NCI-H1436 (cell line): ENCODE measurements at places on chromosomes 5 and 9.

GRCh38 chr5:132256783-132257130 is 739 bp upstream of the PDLIM4 start:
- DNase-seq, result no peak

GRCh38 chr9:109963079-109963478 is 183.1 kb downstream of the PALM2AKAP2 start:
- DNase-seq, result no peak

GRCh38 chr9:89483592-89484474 is 14.1 kb downstream of the SEMA4D start:
- no peak for DNase-seq

GRCh38 chr5:77168161-77168878 is 42.2 kb upstream of the PDE8B start:
- DNase-seq, result no peak

- DNase-seq, result no peak
These were observed 159.4 kb upstream of the SMARCA2 start for GRCh38 chr9:1855726-1856125.

GRCh38 chr5:98581112-98581997 is 192.1 kb upstream of the RGMB start:
- no peak for DNase-seq

DNA sequence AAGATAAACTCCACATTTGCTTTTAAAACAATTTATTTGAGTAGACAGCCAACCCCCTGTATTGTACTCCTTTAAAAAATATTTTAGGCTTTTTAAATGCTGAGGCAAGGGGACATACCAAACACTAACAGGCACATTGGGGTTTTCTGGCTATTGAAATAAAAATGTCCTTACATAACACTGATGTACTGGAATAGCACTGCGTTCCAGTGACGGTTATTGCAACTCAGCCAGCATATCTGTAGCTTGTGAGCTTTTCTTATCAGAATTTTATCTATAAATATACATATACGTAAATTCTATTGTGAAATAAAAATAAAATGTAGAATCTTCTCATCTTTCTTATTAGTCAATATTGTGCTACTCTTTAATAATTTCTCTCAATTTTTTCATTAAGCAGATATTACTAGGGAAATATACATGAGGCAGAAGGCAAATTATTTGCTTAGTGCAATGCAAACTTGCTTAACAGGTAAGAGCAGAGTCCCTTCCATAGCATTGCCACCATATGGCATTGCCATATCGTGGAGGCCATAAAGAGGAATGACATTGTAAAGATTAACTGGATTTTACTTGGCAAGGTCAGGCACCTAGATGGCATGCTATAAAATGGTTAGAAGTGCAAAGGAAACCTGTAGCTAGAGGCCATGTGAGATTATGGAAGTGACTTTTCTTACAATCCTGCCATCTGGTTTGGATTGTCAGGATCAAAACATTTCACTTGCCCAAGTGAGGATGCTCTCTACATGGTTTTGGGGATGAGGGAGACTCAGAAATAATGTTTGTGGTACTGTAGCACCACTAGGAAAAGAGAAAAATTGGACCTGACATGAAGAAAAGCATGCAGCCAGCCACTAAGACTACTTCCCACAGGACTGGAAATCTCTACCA is 94.8 kb upstream of the CDKN2B start:
- DNase-seq, result no peak

DNA sequence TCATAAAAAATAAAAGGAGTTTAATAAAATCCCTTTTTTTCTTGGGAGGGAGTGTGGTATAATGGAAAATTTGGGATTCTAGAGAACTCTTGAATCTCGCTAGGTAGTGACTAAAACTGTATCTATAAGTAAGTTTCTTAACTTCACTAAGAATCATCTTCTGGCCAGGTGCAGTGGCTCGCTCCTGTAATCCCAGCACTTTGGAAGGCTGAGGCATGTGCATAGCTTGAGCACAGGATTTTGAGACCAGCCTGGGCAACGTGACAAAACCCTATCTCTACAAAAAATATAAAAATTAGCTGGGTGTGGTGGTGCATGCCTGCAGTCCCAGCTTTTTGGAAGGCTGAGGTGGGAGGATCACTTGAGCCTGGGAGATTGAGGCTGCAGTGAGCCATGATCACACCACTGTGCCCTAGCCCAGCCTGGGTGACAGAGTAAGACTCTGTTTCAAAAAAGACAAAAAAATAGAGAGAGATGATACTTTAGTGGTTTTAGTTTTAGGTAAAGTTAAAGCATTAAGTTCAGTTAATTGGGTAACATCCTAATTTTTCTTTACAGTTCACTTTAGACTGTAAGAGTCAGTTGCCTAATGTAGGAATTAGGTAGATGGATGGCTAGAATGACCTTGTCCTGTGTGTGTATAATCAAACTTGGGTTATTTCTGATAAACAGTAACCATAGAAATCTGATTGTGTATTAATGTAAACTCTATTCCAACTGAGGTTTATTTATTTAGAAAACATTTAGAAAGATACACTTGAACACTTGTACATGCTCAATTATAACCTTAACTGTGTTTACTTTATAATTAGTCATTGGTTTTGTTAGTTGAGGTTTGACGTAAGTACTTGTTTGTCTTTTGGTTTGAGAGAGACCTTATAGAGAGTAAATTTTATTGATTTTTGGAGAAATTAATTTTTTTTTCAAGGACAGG is 17.8 kb downstream of the UNC13B start:
- no peak for DNase-seq

DNA sequence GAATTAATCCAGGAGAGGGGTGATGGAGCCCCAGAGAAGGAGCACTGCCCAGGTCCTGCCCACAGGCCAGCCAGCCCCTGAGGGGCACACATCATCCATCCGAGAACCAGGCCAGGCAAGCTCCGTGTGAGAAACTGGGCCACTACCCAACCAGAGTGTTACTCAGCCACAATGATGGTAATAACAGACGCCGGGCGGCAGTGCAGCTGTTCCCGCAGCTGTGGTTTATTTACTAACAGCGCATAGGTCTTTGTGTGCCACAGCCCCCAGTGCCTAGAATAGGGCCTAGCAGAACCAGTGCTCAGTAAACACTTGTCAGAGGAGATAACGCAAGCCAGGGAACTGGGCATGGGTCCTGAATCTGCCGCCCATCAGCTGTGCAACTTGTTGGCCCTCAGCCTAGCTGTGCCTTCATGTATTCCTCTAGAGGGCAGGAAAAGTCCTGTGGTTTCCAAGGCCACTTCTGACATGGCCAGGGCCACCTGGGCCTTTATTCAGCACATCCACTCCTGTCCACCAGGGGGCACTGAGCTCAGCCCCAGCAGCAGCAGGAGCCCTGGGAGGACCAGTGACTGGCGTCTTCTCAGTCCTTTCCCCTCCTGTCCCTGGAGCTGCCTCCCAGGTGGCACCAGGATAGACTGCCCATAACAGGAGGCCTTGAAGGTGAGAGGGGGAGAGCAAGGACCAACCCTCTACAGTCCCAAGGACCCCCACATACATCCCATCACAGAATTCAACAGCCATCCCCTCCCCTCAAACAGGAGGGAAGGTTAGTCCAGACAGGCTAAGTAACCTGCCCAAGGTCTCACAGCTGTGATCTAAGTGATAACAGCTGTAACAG is 2.1 kb downstream of the MXD3 start:
- DNase-seq, result peak; percentile 44

GRCh38 chr5:146860213-146860893 is 18.2 kb downstream of the PPP2R2B start:
- no peak for DNase-seq

DNA sequence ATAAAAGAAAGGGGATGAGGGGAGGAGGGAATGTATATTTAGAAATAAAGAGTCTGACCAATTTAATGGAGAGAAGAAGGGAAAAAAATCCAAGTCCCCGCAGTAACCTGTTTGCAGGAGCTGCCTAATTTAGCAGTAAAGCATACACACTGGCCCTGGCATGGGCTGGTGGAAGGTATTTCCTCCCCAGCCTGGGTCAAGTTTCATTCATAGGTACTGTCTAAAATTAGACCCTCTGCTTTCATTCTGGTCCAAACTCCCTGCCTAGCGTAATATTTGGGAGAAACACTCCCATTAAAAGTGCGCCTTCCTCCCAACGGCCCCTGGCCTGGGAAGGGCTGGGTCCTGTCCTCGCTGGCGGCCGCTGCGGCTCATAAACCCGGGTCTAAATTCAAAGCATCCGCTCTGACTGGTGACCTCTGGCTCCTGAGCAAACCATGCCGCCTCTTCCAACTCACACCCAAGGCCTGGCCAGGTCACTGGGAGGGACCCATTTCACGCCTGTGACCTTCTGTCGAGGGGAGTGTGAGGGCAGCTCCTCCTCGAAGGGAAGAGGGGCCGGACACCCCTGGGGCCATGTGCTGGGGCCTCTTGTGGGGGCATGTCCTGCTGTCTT is 123.2 kb downstream of the FGF18 start:
- no peak for DNase-seq

DNA sequence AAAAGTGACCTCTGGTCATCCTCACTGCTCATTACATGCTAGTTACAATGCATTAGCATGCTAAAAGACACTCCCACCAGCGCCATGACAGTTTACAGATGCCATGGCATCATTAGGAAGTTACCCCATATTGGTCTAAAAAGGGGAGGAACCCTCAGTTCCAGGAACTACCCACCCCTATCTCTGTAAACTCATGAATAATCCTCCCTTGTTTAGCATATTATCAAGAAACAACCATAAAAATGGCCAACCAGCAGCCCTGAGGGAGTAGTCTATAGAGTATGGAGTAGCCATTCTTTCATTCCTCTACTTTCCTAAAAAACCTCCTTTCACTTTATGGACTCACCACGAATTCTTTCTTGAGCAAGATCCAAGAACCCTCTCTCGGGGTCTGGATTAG is 89.4 kb downstream of the ATPSCKMT start:
- DNase-seq, result no peak

DNA sequence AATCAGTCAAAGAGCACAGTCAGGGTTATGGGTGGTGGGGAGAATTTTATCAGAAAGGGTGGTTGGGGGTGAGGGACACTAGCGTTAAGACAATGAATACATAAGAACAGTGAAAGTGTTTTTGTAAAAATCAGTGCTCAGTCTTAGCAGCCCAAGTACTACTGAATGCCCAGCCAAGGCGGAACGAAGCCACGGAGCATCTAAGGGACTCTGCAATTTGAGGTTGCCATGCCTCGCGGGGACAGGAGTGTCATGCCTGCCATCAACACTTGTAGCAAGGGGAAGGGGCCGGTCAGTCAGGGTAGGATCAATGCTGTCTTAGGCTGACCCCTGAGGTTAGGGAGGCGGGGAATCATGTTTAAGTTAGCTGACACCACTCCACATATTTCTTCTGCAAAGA is 13.3 kb downstream of the FSTL4 start:
- no peak for DNase-seq

- no peak for DNase-seq
These were observed 29.3 kb upstream of the LVRN start for GRCh38 chr5:115932991-115933390.

DNA sequence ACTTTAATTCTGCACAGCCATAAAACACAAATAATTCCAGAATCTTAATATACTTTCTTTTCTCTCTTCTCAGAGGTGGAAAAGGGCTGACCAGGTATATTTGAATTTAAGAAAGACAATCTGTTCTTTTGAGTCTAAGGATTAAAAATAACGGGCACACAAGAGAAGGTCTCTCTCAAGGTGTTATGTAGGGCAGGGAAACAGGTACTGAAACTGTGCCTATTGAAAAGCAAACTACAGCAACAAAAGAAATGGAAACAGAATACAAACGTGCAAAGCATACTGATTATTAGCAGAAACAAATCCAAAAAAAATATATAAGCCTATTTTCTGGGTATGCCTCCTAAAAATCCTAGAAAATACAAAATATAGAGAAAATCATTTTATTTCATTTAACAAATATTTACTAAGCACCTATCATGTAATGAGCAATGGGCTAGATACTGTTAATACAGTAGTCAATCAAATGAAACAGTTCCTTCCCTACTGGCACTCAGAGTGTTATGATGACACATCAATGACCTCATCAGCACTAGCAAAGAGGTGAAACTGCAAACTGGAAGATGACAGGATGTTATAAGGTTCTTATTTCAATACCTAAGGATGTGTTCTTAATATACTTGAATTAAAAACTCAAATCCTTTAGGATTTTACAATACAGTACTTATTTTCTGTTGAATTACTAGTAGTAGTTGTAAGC is 87.7 kb downstream of the AUH start:
- DNase-seq, result no peak

GRCh38 chr5:141172381-141173204 is at the start of gene PCDHB7:
Gene PCDHB7, plus strand, starts transcription at chr5:141172644. Its CDS starts 192 bp downstream, at chr5:141172836.
- DNase-seq, result no peak

DNA sequence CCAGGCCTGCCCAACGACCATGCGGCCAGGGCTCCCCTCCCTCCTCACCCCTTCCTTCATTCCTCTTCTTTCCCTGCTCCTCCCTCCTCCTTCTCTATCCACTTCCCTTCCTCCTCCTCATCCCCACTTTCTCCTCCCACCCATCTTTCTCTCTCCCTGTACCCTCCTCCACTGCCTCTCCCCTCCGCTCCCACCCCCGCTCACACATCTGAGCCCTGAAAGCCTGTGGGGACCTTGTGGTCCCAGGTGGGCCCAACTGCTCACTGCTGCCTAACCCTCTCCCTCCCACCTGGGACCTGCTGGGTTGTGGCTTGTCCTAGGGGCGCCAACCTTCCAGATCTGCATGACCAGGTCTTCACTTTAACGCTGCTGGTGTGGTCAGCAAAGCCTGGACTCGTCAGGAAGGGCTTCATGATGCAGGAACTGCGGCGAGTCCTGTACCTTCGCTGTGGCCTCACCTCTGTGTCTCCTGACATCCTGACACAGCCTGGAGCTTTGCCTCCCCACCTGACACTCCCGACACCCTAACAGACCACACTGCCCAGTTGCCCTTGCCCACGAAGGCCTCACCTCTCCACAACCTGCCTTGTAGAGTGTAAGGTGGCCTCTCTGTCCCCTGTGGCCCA is 34.6 kb downstream of the C5orf15 start:
- no peak for DNase-seq

GRCh38 chr5:160007514-160007913 is 1.4 kb upstream of the TTC1 start:
- no peak for DNase-seq

GRCh38 chr5:98940581-98940980 is 11.8 kb upstream of the CHD1 start:
- no peak for DNase-seq

- DNase-seq, result no peak
These were observed 53.8 kb downstream of the NR2F1 start for GRCh38 chr5:93636837-93637236.

GRCh38 chr9:131608493-131609037 is 63.2 kb downstream of the PRRT1B start:
- no peak for DNase-seq

- no peak for DNase-seq
These were observed 227.8 kb upstream of the CDH9 start for GRCh38 chr5:27266184-27266583.

DNA sequence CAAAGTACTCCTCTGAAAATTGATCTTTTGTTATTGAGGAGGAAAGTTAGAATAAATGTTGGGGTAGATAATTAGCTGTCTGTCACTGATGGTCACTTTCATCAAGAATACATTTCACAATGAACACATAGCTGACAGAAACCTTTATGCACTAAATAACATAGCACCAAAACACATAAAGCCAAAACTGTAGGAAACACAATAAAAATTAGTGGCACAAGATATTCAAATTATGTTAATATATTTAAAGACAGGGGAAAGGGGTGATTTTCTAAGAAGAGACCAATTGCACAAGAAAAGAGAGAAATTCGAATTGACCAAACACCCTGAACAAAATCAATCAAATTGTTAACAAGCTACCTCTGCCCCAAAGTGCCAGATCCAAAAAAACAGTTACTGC is 89.7 kb downstream of the AK8 start:
- DNase-seq, result no peak

GRCh38 chr5:179061025-179061424 is 852 bp downstream of the ZNF354C start:
- DNase-seq, result no peak
